ENCODE measurements at places on chromosomes 11 and 22.

GRCh38 chr11:96200243-96200642 lies 142.8 kb downstream of the MAML2 start:
- DNase-seq, result peak; percentile 90

- DNase-seq, result peak; percentile 87
Measured at GRCh38 chr11:14179116-14179820, 179.7 kb downstream of the RRAS2 start.

DNA sequence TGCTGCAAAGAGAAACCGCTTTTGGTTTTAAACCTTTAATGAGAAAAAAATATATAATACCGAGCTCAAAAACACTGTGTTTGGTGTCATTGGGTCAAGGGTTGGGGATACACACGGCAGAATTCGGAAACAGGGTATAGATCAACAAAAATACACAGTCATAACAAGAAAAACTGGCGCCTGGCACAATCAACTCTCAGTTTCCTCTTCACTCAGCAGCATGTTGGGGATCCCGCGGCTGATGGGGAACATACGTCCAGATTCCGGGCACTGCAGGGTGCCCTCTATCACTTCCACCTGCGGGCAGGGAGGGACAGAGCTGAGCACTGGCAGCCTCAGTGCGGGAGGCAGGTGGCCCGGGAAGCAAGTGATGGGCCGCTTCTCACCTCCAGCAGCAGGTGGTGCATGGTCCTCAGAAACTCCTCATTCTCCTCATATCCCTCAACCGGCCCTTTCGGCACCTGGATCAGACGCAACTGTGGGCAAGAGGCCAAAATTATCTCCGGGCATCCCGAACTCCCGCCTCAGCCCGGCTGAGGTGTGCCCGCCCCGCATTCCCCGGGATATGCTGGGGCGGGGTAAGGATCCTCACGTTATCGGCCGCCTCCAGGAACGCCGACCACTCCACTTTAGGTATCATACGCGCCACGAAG lies 561 bp downstream of the TRMT112 start:
- DNase-seq, result no peak

DNA sequence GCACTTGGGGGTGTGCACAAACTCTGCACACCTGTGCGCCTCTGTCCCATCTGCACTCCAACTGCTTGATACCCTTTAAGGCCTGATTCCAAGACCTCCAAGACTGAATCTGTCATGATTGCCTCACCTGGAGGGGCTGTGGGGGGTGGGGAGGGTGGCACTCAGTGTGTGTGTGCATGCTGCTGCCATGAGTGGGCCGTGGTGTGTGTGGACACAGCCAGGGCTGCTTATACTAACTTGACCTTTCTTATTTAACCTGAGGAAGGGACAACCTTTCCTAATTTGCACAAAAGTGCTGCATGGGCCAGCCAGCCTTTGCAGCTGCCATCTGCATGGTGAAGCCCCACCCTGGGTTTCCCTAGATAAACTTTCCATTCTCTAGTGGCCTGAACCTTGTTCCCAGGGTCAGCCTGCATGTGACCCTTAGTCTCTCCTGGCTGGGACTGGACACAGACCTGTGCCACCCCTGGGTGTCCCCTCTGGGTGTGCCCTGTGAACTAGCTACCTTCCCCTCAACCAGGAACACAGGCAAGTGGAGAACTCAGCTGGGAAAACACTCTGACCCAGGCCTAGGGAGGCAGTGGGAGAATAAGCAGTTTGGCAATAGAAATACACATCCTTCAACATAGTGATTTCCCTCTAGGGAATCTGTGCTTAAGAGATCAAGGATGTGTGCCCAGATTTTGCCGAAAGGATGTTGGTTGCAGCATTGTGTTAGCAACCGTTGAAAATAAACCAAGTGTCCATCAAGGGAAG lies 45.4 kb upstream of the DKK3 start:
- DNase-seq, result peak; percentile 91

- DNase-seq, result peak; percentile 62
Measured at GRCh38 chr11:13358596-13359270, 81.1 kb downstream of the BMAL1 start.

DNA sequence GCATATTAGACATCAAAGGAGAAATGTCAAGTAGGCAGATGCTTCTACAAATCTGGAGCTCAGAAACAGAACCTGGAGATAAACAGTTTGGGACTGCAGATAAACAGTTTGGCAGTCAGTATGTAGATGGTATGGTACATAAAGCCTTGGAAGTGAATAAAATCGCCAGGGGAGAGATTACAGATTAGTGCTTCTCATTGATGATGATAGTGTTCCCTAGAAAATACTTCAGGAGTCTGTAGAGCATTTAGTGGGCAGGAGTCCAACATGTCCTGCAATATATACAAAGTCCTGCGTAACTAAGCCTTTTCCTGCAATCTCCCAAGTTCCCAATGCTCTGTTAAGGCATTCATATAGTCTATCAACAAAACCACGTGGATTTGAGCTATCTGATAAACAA lies 35.2 kb downstream of the NARS2 start:
- DNase-seq, result no peak

GRCh38 chr22:40511604-40512003 lies 124.9 kb downstream of the MRTFA start:
- DNase-seq, result peak; percentile 43

DNA sequence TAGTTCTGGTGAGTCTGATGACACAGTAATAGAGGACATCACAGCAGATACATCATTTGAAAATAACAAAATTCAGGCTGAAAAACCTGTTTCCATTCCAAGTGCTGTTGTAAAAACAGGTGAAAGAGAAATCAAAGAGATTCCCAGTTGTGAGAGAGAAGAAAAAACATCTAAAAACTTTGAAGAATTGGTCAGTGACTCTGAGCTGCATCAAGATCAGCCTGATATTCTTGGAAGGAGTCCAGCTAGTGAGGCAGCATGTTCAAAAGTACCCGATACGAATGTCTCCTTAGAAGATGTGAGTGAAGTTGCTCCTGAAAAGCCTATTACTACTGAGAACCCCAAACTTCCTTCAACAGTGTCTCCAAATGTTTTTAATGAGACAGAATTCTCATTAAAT lies 38.7 kb downstream of the RTN3 start:
- peak; percentile 51 for DNase-seq

GRCh38 chr11:128843198-128843785 lies 23.8 kb downstream of the KCNJ1 start:
- DNase-seq, result no peak

DNA sequence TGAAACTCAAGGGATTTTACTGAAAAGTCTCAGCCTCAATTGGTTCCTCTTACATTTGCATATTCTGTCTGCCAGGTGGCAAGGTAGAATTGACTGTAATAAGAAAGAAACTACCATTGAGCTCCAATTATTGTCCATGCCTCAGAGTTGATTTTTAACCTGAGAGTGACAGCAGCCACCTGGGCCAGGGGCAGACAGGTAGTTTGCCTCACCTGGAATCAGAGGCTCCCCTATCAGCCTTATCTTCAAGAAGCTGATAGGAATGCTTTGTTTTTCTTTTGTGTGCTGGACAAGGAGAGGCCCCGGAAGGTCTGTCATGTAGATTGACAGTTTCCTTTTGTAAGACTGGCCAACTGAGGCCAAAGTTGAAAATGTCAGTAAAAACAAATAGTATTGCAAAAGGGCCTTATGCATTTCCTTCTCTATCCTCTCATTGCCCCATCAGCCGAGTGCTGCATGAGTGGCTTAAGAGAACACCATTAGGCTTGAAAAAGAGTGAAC lies 34.1 kb downstream of the CD44 start:
- DNase-seq, result peak; percentile 67

DNA sequence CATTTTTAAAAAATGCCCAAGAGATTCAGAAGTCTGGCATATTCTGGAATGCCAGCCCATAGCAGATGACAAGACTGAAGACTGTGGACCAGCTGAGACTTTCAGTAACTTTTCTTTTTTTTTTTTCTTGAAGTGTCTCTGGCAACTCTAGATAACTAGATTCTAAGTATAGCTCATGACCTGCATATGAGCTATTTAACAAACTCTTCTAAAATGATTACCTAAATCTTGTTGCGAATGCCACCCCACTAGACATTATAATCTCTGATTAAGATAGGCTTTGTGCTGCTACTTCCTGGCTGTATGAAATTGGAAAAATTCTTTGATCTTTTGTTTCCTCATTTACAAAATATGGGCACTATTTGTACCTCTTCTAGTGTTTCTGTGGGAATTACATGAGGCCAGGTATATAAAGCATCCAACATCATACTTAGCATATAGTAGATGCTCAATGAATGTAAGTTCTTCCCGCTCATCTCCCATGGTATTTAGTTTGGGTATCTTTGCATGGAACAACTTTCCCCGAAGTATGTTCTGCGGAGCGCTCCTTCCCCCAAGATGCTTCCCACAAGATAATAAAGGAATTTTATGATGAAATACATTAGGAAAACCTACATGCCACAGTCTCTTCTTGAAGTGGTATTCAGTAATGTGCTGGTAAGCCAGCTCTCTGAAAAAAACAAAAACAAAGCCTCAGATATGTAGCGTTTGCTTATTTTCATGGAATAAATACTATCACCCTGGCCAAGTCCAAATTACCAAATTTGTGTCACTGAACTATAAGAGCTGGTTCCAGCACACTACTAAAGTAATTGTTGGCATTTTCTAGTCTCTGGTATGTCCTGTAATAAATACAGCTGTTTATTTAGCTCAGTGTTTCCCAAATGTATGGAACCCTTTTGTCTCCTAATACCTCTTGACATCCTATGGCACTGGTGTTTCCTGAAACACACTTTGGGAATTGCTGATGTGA lies 86.8 kb upstream of the TIMP3 start:
- DNase-seq, result no peak

DNA sequence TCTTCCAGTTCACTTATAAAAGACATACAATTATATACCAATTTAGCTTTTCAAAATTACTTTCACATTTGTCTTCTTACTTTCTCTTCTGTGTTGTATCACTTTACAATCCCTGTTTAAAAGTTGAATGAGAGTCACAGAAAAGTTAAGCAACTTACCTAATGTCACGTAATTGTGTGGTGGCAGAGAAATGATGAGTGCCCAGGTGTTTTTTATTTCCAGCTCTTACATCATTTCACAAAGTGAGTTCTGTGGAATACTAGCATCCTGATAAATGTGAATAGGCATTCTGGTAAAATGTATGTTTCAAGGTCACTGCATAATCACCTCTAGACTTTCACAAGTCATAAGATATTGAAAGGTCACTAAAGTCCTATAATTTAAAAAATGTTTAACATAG lies 133.0 kb upstream of the FIBIN start:
- DNase-seq, result no peak

DNA sequence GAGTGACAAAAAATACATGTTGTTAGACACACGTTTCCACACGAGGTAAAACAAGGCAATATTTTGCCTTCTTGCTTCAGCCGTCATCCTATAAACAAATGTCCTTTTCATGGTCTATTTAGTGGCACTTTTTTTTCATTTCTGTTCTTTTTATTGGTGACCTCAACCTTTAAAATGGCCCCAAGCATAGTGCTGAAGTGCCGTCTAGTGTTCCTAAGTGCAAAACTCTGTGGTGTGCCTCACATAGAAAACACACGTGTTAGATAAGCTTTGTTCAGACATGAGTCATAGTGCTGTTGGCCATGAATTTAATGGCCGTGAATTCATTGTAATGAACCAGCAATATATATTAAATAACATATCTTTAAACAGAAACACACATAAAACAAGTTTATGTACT lies 15.6 kb downstream of the OVCH2 start:
- peak; percentile 52 for DNase-seq

- no peak for DNase-seq
Measured at GRCh38 chr11:104905271-104905670, 7.0 kb upstream of the CASP12 start.

DNA sequence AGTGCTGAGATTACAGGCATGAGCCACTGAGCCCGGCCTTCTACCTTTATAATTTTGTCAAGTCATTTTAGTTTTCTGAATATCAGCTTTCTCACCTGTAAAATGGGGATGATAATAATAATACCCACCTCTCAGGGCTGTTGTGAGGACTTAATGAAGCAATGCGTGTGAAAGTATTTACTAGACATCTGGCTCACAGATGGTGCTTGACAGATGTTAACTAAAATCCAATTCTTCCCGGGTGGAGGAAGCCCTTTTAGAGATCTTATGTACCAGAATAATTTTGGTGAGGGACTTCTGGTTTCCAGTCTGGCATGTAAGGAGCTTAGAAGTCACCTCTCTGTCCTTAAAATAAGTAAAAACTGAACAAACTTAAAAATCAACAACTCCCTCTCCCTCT lies 43.7 kb upstream of the NUP160 start:
- no peak for DNase-seq

- DNase-seq, result no peak
Measured at GRCh38 chr22:28788601-28789000, 11.8 kb downstream of the XBP1 start.

GRCh38 chr11:29989174-29989970 lies 27.5 kb downstream of the KCNA4 start:
- peak; percentile 9 for DNase-seq

DNA sequence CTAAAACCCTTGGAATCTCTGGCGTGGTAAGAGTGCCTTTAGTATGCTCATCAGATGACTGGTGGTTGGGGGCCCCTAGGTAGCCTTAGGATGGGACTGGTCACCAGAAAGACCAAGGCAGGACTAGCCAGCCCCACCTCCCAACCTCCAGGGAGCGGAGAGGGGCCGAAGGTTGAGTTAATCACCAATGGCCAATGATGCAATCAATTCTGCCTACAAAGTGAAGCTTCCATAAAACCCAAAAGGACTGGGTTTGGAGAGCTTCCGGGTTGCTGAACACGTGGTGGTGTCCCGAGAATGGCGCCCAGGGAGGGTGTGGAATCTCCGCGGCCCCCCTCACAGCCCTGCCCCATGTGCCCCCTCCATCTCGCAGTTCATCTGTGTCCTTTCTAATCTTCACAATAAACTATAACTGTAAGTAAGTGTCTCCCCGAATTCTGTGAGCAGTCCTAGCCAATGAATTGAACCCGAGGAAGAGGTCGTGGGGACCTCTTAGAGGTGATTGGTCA lies 66.4 kb upstream of the SLC22A12 start:
- DNase-seq, result no peak

DNA sequence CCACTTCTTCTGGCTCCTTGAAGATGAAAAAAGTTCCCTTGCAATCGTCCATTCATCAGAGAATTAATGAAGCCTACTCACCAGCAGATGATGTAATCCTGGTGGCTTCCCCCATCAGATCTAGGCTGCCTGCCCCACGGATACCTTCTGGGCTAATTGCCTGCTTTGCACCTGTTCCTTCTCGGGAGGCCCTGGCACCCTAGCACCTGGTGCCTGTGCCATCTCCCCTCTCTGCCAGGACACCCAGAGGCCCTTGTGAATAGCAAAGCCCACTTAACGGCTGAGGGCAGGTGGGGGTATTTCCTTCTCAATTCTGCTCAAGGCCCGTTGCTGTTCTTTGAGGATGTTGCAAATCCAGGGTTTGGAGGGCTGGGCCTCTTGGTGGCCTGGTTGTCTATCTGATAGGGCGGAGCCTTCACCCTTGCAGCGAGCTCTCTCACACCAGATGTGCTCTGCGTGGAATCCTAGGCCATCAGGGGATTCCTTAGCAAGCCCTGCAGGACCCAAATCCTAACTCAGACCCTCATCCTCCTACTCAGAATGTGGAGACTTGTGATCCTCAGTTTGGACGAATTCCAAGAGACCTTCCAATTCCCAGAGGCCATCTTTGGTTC lies at the start of gene LMO2:
LMO2 (minus strand) TSS at position 363 of the 614 bp plus-strand sequence. CDS start 22,360 bp downstream, outside the sequence.
- no peak for DNase-seq
